Stimulated activated CD8-positive, alpha-beta memory T cell treated with anti-CD3 and anti-CD28 coated beads, Interleukin-4, amount 100 ng/mL, for 1 hour (primary cell): ENCODE measurements at places on chromosomes 16 and 17.
A peak's percentile ranks its signal among the peaks of the same experiment; 100 is the strongest.

- DNase-seq: no peak
These were observed 1.5 kb upstream of the CHD3 start for GRCh38 chr17:7887038-7887481.

- no peak for DNase-seq
These were observed 33.5 kb downstream of the ZFPM1 start for GRCh38 chr16:88486398-88487123.

DNA sequence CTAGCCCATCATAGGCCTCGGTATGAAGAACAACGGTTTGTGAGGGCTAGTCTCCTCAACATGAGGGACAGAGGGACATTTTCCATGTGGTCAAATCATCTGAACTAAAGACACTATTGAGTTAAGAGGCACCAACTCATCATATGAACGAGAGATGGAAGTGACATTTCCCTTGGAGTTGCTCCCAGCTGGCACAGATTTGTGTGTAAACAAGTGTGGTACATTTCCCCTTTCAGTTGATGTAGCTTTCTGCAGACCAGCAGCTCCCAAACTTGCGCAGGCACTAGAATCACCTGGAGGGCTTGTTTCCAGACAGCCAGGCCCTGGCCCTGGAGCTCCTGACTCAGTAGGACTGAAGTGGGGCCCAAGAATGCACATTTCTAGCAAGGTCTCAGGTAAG, 205.5 kb downstream of the PARN start:
- no peak for DNase-seq

DNA sequence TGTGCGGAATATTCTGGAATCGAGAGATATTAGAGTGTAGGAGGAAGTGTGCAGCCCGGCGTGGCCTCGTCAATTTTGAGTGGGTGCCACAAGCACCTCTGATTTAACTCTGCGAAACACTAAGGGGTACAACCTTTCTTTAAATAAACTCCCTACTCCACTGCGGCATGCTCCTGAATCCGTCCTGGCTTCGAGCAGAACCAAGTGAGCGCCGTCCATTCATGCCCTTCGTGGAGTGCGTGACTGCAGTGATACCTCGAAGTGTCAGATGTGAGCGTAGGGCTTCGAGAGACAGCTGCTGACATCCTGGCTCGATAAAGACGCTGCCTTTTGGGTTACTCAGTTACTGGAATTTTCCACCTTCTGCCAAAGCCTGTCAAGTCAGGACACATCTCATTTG, 128.8 kb downstream of the FOXL1 start:
- no peak for DNase-seq

DNA sequence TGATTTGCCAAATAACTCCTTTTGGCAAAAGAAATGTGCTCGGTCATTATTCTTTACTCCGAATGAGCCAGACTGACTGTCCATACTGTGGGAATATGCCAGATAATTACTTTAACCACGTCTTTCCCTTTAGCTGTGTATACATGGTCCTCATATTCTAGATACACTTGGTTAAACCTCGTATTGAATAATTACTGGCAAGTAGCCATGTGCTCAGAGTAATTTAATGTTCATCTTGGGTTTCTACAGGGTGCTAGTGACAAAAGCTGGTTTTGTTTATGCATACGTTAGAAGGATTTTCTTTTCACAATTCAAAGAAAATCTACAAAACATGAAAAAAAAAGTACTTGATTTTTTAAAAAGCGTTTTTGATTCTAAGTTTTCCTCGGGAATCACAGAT, 540.3 kb downstream of the KCNJ2 start:
- DNase-seq: no peak

DNA sequence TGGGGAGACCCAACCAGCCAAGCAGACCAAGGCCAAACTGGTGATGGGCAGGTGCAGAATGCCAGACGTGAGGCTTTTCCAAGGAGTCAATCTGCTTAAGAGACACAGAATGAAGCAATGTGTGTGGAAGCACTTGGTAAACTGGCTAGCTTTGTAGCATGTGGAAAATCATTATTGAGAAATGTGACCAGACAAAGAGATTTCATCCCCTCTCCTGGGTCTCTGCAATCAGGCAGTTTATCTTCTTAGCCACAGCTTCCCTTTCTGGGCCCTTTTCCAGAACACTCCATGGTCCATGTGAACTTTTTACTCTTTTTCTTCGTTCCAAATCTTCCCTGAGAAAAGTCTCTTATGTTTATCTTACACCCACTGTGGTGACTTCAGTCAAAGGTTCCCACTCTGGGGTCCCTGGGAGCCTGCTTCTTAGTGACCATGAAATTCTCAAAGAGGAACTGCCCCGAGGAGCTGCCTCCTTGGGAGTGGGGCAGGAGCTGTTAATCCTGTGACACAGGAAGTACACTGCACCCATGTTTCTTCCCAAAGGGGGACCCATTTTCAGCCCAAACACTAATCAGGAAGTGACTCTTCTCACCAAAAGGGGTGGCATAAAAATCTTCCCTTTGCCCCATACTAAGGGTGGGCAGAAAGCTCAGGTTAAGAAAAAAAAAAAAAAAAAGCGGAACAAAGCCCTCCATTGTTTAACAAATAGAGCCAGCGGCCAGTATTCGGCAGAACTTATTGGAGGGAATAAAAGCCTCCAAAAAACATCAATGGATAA, 346.2 kb upstream of the ASIC2 start:
- no peak for DNase-seq

DNA sequence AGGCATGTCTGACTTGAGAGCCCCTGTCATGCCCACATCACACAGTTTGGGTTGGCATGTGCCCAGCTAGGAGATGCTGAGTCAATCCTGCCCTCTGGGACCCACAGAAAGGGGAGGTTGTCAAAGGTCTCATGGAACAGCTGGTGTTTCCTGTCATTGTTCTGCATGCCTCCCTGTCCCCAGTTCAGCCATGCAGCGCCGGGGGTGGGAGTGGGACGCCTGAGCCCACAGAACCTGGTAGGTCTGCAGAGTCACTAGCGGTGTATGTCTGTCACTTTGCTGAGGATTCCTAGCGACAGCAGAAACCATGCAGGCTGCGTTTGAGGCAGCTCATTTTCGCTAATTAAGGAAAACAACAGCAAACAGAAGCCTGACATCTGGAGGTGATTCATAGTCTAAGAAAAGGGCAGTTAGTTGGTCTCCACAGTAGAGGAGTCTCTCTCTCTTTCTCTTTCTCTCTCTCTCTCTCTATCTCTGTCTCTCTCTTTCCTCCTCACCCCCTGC, 19.6 kb upstream of the CCL1 start:
- DNase-seq: no peak

GRCh38 chr17:59001158-59001814, 105.4 kb downstream of the TRIM37 start:
- peak; percentile 39 for DNase-seq

DNA sequence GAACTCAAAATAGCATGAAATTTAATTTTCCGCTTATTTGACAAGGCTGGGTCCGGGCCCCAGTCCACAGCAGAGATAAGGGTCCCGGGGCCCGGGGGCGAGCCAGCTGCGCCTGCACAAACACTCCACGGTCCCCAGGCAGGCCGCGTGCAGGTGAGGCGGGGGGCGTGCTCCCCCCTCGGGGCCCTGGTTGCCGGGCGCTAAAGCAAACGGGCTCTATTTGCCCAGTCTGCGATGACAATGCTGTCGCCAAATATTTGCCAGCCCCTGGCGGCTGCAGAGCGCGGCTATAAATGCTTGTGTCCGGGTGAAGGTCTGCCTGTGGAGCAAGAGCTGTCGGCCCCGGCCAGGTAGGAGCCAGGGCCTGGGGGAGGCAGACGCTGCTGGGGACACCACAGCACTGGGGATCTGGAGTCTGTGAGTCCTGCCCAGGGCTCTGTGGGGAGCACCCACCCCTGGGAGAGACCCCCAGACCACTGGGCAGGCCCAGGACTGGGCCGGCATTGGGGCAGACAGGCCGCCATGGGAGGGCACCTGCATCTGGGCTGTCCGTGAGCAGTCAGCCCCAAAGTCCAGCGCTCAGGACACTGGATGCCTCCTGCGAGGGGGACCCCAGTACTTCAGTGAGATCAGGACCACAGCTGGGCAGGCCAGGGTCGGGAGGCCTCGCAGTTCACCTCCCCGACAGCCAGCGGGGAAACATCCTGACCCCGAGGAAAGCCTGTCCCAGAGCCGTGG, at the start of gene PERCC1:
Gene PERCC1, plus strand, starts transcription at position 320 of the 738 bp plus-strand sequence. CDS start 1,516 bp downstream, outside the sequence.
- DNase-seq: no peak

GRCh38 chr17:81059026-81059425, 24.1 kb downstream of the BAIAP2 start:
- DNase-seq: no peak

GRCh38 chr16:12311309-12311708, 334.8 kb downstream of the SNX29 start:
- DNase-seq: no peak

DNA sequence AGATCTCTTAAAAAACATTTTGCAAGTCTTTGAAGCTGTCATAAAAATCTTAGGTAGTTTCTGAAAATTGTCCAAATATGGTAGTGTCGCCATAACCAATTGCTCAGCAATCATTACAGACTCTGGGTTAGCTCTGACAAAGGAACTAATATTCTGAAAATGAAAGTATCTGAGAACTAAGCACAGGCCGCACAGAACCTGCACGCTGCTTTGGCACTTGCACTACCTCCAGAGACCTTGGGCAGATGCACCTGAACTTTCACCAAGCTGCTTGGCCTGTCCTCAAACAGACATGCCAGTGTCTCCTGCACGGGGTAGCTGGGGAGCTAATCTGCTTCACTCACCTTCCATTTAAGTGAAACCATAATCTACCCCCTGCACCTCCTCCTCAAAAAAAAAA, 317.0 kb downstream of the MAF start:
- DNase-seq: no peak

DNA sequence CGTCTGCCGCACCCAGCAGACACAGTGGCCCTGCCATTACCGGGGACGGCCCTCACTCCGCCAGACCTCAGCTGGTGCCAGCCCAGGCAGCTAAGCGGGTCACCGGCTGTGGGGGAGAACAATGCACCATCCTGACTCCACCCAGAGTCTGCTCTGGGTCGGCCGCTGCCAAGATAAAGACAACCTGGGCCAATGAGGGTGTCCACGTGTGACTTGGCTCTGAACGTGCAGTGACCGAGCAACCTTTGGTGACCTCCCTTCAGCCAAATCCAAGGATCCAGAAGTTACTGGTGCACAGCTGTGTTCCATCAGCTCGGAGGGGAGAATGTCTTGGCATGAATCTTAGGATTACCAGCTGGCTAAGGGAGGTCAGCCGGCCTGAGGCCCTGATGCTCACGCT, 155.9 kb downstream of the NTN1 start:
- no peak for DNase-seq

GRCh38 chr17:16945663-16946218, 26.2 kb downstream of the TNFRSF13B start:
- DNase-seq: no peak

DNA sequence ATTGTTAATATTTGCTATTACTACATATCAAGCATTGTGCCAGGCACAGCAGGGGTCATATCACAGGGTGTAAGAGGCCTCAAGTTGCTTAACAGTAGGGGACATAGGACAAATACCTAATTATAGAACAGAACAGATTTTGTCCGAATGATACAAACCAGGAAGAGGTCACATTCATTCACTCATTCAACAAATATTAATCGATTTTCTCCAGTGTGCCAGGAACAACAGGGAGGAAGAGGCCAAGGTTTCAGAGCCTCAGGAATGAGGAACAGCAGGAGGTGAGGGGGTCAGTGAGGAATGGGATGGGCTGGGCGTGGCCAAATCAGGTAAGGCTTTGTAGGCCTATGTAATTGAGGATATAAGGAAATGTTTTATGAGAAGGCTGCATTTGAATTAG, 11.2 kb upstream of the CHST4 start:
- no peak for DNase-seq

DNA sequence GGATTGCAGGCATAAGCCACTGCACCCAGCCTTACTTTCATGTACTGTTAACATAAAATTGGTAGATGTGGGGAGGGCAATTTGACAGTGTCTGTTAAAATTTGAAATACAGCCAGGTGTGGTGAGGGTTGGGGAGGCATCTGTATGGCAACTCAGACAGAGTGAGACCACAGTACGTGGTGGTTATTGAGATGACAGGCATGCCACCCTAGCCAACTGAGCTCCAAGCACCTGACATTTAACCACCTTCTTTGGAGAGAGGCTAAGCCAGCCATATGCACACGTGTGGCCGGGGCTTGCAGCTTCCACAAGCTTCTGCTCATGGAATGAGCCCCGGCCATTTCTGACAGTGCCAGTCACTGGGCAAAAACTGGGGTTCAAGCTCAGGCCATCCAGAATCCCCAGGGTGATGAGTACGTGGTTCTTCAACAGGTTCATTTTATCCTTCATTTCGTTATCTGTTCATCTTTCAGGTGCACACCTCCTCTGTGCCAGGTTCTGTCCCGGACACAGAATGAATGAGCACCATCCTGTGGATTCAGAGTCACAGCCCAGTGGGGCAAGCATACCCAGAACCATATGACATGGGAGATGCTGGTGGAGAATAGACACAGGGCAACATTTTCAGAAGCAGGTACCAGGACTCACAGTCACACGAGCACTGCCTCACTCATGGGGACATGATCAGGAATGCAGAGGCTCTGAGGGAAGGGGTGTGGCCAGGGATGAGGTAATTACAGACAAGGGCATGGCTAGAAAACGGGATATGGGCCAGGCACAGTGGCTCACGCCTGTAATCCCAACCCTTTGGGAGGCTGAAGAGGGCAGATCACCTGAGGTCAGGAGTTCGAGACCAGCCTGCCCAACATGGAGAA, 36.2 kb downstream of the C16orf82 start:
- DNase-seq: no peak

DNA sequence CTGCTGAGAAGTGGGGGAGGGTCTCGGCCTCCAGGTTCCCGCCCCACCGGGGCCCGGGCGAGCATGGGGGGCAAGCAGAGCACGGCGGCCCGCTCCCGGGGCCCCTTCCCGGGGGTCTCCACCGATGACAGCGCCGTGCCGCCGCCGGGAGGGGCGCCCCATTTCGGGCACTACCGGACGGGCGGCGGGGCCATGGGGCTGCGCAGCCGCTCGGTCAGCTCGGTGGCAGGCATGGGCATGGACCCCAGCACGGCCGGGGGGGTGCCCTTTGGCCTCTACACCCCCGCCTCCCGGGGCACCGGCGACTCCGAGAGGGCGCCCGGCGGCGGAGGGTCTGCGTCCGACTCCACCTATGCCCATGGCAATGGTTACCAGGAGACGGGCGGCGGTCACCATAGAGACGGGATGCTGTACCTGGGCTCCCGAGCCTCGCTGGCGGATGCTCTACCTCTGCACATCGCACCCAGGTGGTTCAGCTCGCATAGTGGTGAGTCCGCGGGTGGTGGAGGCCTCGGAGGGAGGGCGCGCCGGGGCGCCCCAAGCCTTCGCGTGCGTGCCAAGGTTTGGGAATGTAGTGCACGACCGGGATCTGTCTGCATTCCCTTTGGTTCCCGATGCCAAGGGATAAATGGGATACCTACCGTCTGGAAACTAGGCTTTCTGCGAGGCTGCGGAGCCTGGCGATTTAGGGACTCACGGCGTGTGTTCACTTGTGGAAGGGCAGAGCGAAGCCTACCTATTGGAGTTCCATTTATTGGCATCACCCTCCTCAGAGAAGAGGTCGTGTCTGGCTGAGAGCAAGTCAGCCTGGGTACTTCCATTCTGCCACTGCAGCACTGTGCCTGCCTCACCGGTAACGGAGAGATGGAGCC, 1.0 kb downstream of the ZNRF1 start:
- no peak for DNase-seq
